ENCODE measurements at places on chromosomes 1 and 21.
A peak's percentile ranks its signal among the peaks of the same experiment; 100 is the strongest.

DNA sequence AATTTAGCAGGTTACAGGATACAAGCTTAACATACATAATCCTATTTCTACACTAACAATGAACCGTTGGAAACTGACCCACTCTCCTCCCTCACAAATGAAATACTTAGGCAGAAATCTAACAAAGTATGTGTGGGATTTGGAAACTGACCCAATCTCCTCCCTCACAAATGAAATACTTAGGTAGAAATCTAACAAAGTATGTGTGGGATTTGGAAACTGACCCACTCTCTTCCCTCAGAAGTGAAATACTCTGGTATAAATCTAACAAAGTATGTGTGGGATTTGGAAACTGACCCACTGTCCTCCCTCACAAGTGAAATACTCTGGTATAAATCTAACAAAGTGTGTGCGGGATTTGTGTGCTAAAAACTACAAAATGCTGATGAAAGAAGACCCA lies 60.3 kb downstream of the TRAF5 start:
- no peak for DNase-seq

DNA sequence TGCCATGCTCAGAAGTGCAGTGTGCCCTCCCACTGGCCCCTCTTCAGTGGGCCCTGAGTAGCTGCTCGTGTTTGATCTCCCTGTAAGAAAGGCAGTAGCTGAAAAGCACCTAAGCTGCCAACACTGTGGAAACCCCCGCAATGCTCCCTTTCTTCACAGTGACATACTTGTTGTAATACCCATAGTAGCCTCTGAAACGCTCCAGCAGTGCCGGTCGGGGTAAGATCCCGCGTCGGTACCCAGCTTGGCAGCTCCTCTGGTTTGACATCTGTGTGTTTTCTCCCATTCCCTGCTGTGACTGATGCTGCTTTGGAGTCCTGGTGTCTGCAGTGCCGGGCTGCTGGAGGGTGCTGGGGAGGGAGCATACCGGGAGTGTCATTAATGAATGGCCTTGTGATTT lies 3.6 kb downstream of the CHAF1B start:
- no peak for DNase-seq

GRCh38 chr1:35030756-35031446 lies 844 bp downstream of the ZMYM6 start:
- DNase-seq, result peak; percentile 35

- no peak for DNase-seq
Measured at GRCh38 chr1:223175032-223175431, 32.0 kb upstream of the TLR5 start.

GRCh38 chr1:155130272-155131006 lies 2.8 kb downstream of the EFNA1 start:
- no peak for DNase-seq

GRCh38 chr1:53143527-53143926 lies 1.1 kb upstream of the SLC1A7 start:
- DNase-seq, result no peak

DNA sequence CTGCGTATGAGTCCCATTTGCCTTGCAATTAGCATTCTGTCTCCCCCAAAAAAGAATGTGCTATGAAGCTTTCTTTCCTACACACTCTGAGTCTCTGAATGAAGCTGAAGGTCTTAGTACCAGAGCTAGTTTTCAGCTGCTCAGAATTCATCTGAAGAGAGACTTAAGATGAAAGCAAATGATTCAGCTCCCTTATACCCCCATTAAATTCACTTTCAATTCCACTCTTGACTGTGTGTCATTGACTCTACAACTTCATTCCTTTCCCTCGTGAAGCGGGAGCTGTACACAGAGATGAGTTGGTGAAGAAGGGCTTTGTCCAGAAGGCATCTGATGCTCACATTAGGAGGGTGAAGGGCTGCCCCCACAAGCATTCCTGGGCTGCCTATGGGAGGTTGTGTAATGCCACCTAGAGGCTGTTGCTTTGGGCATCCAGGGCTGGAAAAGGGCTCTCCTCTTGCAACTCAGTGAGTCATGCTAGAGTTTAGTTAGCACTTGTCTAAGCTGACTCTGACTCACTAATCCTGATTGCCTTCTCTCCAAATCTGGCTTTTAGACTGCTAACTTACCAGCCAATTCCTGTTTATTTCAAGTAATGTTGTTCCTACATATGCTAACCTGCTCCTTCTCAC lies 1.8 kb downstream of the SPRR1B start:
- DNase-seq, result no peak

- no peak for DNase-seq
Measured at GRCh38 chr1:99776120-99776519, 9.7 kb upstream of the FRRS1 start.

DNA sequence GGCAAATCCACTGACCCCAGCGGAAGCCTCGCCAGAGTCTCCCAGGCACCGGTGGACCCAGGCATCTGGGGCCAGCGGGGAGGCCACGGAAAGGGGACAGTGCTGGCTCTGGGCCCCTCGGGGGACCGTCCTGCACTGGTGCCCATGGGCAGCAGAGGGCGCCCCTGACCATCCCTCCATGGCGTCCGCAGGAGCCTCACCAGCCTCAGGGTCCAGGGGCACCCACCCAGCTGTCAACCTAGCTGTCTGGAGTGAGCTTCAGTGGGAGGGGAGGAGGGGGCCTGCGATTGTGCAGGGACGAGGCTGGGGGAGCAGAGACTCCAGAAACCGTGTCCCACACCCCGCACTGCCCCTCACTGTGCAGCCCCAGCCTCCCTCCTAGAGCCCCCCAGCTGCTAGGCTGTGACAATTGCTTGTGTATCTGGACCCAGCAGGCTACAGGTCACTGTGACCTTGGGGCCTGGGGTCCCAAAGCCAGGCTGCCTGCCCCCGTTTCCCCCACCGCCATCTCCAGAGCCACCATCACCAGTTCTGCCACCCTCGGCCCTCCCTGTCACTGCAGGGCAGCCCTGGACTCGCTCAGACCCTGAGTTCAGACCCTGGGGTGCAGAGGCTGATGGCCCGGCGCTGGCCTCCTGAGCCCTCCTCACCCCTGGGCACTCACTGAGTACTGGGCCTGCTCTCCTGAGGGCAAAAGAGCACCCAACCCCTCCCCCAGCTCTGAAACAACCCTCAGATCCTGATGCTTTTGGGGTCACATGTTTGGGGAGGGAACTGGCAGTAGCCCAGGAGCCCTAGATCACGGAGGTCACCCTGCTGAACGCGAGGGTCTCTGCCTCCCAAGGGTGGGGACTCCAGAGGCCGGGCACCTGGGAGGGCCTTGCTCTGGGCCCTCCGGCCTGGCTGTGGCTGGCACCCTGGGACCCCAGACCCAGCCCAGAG lies 10.6 kb upstream of the COL6A1 start:
- DNase-seq, result peak; percentile 25

GRCh38 chr1:44024903-44025525 lies 6.2 kb downstream of the SLC6A9 start:
- no peak for DNase-seq

GRCh38 chr1:30311749-30312148 lies 411.6 kb downstream of the MATN1 start:
- DNase-seq, result no peak

GRCh38 chr1:53142226-53142853 lies at the start of gene SLC1A7:
TSS of gene SLC1A7 (minus strand) at chr1:53142638. CDS start at chr1:53142449, 189 bp downstream.
- no peak for DNase-seq

DNA sequence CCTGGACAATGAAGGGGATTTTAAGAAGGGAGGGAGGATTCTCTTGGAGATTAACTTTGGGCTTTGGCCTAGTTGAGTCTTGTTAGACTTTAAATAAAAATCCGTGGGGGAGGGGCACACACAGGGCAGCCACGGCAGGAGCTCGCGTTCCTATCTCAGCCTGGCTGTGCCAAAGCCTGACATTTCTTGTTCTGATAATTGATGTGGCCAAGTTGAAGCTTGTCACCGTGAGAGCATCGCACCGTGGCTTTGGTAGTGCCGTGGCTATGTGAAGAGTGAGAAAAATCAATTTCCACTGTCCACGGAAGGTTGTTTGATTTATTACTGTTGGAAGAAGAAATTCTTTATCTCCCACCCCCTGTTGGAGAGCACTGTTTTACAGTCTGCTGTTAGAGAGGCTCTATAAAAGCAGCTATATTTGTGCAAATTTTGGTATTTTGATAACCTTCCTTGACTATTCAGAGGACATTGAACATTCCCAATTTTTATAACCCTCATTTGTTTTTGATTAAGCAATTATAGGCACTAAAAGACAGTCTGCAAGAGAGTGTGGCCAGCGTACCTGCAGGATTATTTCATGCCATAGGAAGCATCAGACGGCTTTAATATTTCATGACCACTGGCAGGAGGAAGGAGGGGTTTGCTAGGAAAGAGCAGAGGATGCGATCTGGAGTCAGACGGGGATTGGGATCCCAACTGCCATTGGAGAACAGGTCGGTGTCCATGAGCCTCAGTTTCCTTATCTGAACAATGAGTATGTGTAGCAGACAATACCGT lies 160.7 kb downstream of the KAZN start:
- DNase-seq, result no peak

DNA sequence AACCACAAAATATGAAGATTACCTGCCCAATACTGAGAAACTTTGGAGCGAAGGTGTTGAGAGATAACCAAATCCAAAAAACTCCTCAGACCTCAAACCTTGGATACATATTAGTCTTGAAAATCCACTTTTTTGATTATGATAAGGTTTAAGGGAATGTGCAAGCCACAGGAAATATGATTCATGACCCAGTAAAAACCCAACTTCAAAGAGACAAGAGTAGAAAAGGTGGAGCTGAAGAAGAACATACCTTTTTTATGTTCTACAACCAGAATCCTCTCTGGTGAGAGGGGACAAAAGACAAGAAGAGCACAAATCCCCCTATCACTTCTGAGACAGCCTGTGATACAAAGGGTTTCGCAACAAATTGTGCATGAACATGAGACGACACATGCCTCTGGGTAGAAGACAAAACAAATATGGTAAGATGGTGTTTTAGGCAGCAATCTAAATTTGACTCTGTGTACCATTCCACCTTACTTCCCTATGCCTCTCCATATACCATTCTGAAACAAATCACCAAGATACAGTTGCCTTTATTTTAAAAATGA lies 37.3 kb downstream of the COL24A1 start:
- no peak for DNase-seq

GRCh38 chr1:183227422-183228346 lies 41.6 kb downstream of the LAMC2 start:
- no peak for DNase-seq

GRCh38 chr1:176501599-176501998 lies 38.6 kb downstream of the PAPPA2 start:
- DNase-seq, result no peak

GRCh38 chr1:68307378-68307787 lies 75.1 kb upstream of the WLS start:
- no peak for DNase-seq

DNA sequence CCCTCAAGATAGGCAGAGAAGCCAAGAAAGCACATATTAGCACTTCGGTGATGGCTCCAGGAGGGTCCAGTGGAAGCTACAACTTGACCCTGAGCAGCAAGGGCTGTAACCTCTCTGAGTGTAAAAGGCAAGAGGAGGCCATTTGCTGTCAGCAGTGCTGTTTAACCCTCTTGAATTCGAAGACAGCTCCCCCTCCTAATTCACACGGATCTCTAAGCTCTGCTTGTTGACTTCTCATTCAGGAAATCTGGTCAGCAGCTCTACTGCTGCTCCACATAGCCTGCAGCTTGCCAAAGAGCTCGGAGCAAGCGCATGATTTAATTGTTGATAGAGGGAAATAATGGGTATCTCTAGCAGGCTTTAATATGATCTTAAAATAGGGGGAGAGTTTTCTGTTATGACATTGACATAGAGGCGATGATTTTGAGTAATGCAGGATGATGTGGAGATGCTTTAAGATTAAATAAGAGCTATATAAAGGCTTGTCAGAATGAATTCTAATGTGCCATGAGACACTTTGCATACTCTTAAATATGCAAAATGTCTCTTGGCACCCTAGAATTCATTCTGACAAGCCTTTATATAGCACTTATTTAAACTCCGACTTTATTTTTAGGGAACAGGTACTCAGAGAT lies 79.4 kb upstream of the USH2A start:
- DNase-seq, result no peak

DNA sequence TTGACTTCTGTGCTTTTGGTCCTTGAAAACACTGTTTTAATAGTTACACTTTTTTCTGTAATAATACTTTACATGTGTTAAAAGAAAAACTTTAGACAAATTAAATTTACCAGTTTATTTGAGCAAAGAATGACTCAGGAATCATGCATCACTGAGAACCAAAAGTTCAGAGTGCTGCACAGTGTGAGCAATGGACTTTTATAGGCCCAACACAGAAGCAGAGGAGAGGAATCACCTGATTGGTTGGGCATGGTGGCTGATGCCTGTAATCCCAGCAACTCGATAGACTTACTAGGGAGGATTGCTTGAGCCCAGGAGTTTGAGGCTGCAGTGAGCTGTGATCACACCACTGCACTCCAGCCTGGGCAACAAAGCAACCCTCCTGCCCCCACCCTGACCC lies 29.3 kb downstream of the ZNF648 start:
- DNase-seq, result no peak

DNA sequence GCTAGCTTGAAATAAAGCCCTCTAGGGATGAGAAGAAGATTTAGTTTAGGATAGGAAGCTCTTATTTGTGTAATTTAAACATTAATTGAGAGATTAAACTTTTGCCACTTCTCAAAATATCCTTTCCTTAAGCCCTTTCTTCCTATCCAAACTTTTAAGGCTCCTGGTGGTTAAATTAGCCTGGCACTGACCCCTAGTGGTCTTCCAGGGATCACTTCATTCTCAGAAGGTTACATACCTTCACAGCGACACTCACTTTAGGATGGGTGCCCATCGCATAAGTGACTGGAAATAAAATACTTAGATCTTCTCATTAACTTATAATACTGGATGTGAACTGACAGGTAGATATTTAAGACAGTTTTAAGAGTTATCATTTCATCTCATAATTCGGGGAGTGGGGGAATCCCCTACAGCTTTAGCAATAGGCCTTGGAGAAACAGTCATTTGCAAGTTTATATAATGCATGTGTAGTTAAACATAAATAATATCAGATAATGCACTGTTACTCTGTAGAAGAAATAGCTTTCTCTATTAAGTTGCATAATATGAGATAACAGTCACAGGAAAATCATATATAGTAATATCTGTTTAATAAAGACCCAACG lies 7.4 kb downstream of the LHX9 start:
- no peak for DNase-seq

DNA sequence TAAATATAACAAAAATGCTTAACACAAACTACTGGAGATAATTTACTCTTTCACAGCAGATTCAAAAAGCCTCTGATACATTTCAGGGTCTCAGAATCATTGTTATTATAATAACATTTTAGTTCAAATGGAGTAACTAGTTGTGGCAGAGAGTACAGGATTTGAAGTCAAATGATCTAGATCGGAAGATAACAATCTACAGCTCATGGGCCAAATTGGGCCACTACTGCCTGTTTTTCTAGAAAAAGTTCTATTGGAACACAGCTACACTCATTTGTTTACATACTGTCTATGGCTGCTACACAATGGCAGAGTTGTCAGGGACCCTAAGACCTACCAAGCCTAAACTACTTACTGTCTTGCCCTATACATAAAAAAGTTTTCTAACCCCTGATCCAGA lies 63.6 kb downstream of the ELAVL4 start:
- no peak for DNase-seq

- no peak for DNase-seq
Measured at GRCh38 chr1:168664069-168664834, 64.8 kb downstream of the DPT start.
